NCI-H510A (cell line): ENCODE measurements at places on chromosomes 4 and X.

DNA sequence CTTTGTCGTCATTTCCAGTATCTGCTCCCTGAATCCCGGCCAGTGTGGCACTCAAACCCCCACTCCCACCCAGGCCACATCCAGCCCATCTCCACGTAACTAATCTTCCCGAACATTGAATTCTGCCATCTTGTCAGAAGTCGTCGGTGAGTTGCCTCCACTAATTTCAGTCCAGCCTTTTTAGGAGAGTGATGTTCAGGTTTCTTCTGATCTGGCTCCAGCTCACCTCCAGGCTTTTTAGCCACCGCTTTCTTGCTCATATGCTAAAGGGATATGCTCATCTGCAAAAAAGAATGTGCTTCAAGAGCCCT is 1.3 kb downstream of the TMEM165 start:
- no peak for DNase-seq

DNA sequence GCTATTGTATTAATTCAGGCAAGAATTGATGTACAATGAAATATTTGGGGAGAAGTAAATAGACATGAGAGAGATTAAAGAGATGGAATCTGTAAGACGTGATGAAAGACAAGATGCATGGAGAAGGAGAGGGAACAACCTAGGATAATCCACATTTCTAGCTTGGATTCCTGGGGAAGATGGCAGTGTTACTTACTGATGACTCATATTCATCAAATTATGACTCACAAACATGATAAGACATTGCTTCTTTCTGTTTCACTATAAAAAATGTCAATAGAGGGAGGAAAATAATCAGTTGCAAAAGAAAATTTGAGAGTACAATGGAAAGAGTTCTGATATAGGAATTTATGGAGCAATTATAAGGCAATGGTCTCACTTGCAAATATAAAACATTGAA is 104.1 kb upstream of the BMP3 start:
- DNase-seq = no peak

- no peak for DNase-seq
These were observed 27.5 kb upstream of the VBP1 start for GRCh38 chrX:155188786-155189185.

- DNase-seq = peak; percentile 3
These were observed 394 bp downstream of the MED14 start for GRCh38 chrX:40734971-40735324.

- no peak for DNase-seq
These were observed 24.2 kb downstream of the FGFBP1 start for GRCh38 chr4:15914291-15914690.

- no peak for DNase-seq
These were observed 100.8 kb upstream of the CXorf66 start for GRCh38 chrX:140065961-140066662.

DNA sequence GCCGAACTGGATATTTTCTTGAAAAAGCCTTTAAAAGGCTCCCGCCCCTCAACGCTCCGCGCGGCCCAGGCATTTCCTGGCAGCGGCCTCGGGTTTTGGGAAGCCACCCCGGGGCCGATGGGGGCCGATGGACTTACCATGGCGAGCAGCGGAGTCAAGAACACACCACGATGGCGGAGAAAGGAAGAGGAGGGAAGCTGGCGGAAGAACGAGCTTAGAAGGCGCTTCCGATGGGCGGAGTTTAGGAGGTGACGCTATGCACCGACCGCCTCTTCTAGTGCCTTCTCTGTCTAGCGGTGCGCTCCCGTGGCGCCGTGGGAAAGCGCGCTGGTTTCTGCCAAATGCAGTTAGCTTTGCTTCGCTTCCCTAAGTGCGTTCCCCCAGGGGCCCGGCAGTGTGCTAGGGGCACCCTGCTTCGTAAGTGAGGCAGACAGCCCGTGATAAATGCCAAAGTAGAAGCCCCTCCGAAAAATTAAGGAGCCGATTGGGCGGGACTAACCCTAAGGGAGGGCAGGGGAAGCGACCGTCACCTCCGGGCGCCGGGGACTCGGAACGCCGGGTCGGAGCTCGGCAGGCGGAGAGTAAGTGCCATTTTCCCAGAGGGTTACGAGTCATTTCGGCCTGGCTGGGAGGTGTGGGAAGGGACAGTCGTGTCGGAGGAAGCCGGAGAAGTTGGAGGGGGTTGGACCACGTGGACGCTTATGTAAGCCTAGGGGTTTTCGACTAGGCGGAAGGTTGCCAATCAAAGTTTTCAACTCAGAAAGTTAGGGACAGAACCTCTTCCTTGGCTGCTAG is at the start of gene RPL39:
TSS of gene RPL39 (minus strand) at position 194 of the 795 bp plus-strand sequence. CDS start at position 140, 54 bp downstream.
- peak; percentile 82 for DNase-seq

- DNase-seq = no peak
These were observed 2.9 kb upstream of the ATOH1 start for GRCh38 chr4:93825551-93826216.

DNA sequence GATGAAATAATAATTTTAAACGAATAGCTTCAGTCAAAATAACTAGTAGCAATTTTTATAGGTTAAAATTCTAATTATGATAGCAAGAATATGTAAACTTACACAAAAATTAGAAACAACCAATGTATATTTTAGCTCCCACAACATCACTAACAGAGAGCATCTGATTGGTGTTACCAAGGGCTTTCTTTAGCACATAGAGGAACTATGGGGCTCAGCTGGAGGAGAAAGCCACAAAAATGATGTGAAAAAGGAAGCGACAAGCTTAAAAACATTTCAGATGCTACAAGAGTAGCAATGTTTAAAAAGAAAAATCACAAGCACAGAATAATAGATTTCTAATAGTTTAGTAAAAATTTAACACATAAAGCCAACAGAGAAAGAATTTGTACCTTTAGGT is 56.3 kb downstream of the ATP8A1 start:
- no peak for DNase-seq

DNA sequence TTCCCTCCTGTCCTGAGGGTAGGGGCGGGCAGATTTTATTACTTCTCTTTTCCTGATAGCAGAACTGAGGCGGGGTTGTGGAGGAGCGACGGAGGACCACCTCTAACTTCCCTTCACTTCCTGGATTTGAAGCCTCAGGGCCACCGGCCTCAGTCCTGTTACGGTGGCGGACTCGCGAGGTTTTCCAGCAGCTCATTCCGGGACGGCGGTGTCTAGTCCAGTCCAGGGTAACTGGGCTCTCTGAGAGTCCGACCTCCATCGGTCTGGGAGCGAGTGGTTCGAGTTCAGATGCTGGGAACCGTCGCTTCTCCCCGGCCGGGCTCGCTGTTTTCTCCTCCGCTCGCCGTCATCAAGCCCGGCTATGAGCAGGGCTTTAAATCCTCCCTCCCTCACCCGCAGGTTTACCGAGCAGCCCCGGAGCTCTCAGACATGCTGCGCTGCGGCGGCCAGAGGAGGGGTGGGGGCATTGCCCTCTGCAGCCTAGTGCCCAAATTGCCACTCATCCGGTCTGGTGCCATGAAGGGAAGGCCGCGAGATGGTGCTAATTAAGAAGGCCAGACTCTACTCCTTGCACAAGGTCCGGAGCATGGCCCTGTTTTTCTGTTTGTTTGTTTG is 23.3 kb downstream of the HAND2 start:
- DNase-seq = no peak

DNA sequence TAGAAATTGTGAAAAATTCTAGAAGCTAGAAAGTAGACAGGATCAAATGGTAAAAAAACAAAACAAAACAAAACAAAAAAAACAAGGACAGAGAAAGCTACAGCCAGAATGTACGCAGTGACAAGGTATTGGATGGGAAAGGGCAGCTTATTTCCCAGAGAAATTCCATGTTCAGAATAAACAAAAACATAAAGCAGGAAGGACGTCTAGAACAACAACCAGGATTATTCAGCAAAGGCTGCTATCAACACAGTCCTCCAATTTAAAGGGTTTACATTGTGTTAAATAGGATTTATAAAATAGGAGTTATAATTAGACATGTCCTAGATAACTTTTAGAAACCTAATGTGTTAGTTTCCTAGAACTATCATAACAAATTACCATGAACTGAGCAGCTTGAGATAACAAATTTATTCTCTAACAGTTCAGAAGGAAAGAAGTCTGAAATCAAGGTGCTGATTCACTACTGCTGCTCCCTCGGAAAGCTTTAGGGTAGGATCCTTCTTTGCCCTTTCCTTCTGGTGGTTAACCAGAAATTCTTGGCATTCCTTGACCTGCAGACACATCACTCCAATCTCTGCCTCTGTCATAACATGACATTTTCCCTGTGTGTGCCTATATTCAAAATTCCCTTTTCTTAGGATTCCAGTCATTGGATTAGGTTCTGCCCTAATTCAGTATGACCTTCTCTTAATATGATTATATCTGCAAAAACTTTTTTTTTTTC is 175.6 kb downstream of the SNCA start:
- DNase-seq = no peak

- DNase-seq = peak; percentile 12
These were observed 24.4 kb downstream of the FAT1 start for GRCh38 chr4:186699298-186699697.

DNA sequence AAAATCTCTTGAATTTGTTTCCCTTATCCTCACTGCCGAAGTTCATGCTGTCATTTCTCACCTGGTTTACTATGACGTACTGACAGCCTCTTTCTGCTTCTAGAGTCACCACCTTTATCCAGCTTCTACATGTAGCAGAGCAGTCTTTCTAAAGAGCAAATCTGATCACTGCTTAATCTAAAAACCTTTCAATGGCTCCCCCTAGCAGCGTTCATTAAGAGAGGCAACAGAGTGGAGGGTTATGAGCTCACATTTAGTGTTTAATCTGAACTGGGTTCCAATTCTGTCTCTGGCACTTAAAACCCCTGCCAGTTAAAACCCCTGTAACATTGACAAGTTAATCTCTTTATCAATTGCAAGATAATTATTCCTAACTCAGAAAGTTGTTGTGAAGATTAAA is 4.4 kb downstream of the RBPJ start:
- no peak for DNase-seq

- no peak for DNase-seq
These were observed 161.2 kb upstream of the AMOT start for GRCh38 chrX:113001836-113002235.

DNA sequence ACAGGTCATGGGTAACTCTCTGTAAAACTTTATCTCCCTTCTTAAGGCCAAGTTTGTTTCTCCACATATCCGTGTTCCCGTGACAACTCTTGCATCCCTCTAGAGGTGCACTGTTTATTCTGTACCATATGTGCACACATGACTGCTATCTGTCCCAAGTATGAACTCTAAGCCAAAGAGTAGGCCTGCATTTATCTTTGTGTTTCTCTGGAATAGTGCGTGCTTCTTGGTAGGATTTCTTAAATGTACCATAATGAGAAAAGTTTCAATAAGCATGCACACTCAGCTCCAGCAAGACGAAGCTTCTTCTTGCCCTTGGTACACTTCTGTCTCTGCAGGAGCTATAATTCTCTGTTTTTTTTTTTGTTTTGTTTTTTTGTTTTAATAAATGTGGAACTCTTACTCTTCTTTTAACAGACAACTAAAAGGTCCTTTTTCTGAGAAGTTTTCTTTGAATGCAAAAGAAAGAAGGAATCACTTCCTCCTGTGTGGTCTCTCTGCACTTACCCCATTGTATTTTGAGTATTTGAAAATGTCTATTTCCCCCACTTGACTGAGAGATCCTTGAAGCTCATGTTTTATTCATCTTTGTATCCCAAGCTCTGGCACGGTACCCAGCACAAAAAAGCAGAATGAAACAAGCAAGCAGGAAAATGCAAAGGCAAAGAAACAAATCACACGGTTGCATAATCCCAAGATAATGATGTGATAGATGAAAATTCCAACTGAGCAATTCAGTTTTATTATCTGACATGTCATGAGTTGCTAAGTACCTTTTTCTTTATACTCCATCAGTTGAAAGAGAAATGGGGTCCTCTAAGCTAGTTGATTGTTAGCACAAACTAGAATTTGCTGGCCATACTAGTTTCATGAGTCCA is 521.9 kb upstream of the BOD1L1 start:
- DNase-seq = no peak

DNA sequence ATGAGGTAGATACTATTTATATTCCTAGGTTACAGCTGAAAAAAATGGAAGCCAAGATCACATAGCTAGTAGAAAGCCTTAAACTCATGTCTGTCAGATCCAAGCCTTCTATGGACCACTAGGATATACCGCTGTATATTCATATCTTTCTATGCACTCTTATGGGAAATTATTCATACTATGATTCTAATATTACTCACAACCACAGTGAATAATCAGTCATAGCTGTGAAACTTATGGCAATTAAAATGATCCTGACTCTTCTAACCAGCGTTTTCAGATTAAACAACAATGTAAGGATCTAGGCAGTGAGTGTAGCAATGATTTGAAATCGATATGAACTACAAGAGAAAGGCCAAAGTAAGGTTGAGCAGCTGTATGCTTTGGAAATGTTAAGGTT is 111.0 kb downstream of the RASGEF1B start:
- no peak for DNase-seq

DNA sequence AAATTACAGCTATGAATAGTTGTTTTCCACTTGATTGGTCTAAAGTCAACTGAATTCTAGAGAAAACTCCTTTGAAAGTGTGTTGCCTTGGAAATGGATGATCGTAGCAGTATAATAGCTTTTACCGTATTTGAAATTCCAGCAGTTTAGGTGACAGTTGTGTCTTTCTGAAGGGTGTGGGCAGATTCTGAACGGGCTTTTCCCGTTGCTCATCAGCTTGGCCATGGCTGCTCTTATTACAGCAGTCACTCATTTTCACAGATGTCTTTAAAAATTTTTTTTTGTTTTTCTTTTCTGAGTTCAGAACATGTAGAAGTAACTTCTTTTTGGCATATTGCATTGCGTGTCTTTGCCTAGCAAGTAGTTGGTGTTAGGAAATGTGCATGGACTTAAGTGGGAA is 69.6 kb upstream of the SLC4A4 start:
- no peak for DNase-seq
